IMR-90 (cell line): ENCODE measurements at places on chromosomes 2 and 18. TPM values are rescaled to one million over a fixed set of nuclear protein-coding genes. Genes with fewer than 3 reads are reported as not detected.

DNA sequence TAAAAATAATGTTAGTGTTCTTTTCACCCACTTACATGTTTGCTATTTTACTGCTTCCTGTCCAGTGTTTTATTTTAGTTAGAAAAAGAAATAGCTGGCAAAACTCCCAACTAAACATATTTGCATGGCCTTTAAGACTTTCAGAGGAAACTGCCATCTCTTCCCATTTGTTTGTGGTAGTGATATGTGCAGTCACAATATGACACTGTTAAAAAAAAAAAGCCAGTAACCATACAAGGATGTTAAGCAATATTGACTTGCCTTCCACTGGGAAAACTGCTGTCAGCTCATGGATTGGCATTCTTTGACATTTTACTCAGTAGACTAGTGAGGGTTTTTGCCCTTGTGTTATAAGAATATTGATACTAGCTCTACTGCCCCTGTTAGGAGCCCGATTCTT, 29.1 kb downstream of the XIRP2 start:
- H3K27ac ChIP-seq = no peak overlapping the region
- H3K36me3 ChIP-seq = no peaks in the 10 kb centered on the region
- H3K4me3 ChIP-seq = no peak overlapping the region
- no peaks in the 10 kb centered on the region for H3K4me1 ChIP-seq

GRCh38 chr2:227150222-227150936, 13.6 kb downstream of the COL4A4 start:
- H3K4me1 ChIP-seq = no peaks in the 10 kb centered on the region
- no peak overlapping the region for H3K4me3 ChIP-seq
- no peaks in the 10 kb centered on the region for H3K36me3 ChIP-seq
- H3K27ac ChIP-seq = no peak overlapping the region
- no peak for DNase-seq

DNA sequence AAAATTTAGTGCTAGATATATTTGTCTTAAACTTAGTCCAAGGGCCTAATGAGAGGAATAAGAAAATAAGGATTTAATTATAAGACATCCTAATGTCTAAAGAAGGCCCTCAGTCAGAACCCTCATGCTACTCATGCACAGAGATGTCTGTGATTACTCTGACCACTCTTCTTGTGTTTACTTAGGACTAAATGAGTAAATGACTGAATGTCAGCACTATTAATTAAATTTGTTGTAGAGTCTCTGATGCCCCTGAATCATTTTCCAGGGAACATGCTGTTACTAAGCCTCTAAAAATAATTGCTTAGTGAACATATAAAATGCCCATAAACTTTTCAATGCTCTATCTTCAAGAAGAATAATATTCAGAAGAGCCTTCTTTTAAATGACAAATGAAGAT, 32.4 kb downstream of the GULP1 start:
- H3K27me3 ChIP-seq = no peaks in the 10 kb centered on the region
- no peaks in the 10 kb centered on the region for H3K36me3 ChIP-seq
- DNase-seq = no peak
- no peak overlapping the region; the same call in 1 of the 2 replicates for H3K27ac ChIP-seq

DNA sequence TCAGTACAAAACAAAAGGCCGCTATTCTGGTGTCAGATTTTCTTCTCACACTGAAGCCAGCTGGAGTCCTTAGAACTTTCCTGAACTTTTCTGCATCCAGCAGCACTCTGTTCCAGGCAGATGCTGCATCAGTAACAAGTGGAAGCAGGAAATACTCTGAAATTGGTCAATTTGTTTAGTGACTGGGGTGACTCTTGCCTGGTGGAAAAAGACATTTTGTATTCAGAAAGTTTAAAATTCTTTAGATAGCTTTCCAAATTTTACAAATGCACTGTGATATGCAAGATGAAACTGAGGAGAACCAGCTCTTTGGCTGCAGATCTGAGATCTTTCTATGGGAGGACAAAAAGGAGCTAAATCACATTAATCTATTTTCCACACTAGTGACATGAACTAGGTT, 385.7 kb downstream of the NRXN1 start:
- no peaks in the 10 kb centered on the region for H3K4me1 ChIP-seq
- no peaks in the 10 kb centered on the region for H3K27me3 ChIP-seq
- H3K36me3 ChIP-seq = no peaks in the 10 kb centered on the region
- no peak for DNase-seq
- no peak overlapping the region for H3K27ac ChIP-seq

DNA sequence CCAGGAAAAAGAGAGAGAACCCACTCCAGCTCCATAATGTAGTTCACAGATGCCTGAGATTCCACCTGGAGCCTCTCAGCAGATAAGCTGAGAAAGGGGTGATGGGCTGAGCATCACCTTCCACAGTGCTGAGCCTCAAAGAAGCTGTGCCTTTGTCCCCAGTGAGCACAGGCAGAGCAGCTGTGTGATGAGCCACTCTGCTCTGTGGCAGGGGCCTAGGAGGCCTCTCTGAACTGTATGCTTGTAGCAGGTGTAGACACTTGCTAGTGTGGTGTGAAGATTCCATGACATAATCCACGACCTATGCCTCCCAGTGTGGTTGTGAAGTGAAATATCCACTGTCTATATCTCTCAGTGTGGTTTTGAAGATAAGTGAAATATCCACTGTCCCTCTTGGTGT, 70.4 kb upstream of the MGAT4A start:
- no peaks in the 10 kb centered on the region for H3K36me3 ChIP-seq
- no peak overlapping the region for H3K4me3 ChIP-seq
- DNase-seq = no peak

DNA sequence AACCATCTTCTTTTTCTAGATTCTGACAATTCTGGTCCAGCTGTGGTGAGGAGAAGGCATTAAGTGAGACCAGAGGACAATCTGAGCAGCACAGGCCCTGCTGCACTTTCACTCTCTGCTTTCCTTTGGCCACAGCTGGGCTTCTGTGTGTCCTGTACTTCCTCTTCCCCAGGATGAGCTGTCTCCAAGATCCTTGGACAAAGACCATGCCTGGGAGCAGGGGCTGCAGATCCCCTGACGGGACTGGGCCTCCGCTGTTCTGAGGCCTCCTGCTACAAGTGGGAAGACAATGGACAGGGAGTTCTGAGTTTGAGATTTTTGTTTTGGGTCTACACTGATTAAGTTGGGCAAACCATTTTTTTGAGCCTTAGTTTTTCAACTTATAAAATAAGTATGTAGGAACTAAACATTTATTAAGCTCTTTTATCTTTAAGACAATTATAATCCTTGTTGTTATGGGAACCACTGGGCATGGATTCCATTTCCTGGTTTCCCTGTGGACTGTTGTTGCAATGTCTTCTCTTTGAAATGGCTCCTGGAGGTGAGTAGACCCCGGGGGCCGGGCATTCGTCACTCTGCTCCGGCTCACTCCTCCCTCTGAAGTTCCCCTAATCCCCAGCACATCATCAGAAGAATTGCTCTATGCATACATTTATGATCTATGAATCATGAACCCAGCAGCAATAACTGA, 266.6 kb downstream of the ACTR3 start:
- H3K4me1 ChIP-seq = no peaks in the 10 kb centered on the region
- DNase-seq = no peak
- no peak overlapping the region for H3K4me3 ChIP-seq
- H3K36me3 ChIP-seq = no peaks in the 10 kb centered on the region
- H3K27ac ChIP-seq = no peak overlapping the region

DNA sequence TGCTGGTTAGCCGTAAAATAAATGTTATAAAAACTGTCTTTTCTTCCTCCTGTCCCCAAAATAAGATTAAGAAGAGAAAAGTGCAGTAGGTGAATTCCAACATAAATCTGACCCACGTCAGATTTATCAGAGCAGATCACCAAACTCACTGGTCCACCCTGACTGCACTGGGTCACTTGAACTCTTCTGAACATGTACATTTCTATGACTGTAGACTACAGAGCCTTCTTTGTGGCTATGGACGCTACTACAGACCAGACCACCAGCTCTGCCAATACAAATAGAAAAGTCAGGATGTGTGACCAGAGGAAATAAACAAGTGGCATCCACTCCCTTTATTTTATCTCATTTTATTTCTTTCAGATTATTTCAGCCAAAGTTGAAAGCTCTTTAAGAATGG, 11.6 kb downstream of the DSG2 start:
- H3K4me1 ChIP-seq = no peaks in the 10 kb centered on the region
- H3K4me3 ChIP-seq = no peak overlapping the region
- H3K27ac ChIP-seq = no peak overlapping the region
- H3K27me3 ChIP-seq = no peaks in the 10 kb centered on the region
- H3K36me3 ChIP-seq = no peaks in the 10 kb centered on the region

GRCh38 chr2:32003791-32004190, 7.0 kb downstream of the MEMO1 start:
- no peaks in the 10 kb centered on the region for H3K36me3 ChIP-seq
- H3K27ac ChIP-seq = no peak overlapping the region
- no peak overlapping the region for H3K4me3 ChIP-seq
- no peak for DNase-seq
- H3K27me3 ChIP-seq = no peaks in the 10 kb centered on the region
- peaks cover 5% of the 10 kb centered on the region for H3K4me1 ChIP-seq

- no peak overlapping the region for H3K27ac ChIP-seq
- DNase-seq = no peak
- no peaks in the 10 kb centered on the region for H3K36me3 ChIP-seq
- H3K4me1 ChIP-seq = no peaks in the 10 kb centered on the region
- no peaks in the 10 kb centered on the region for H3K27me3 ChIP-seq
- H3K4me3 ChIP-seq = no peak overlapping the region
Observed at GRCh38 chr18:44508474-44508873, 172.2 kb upstream of the SETBP1 start.

DNA sequence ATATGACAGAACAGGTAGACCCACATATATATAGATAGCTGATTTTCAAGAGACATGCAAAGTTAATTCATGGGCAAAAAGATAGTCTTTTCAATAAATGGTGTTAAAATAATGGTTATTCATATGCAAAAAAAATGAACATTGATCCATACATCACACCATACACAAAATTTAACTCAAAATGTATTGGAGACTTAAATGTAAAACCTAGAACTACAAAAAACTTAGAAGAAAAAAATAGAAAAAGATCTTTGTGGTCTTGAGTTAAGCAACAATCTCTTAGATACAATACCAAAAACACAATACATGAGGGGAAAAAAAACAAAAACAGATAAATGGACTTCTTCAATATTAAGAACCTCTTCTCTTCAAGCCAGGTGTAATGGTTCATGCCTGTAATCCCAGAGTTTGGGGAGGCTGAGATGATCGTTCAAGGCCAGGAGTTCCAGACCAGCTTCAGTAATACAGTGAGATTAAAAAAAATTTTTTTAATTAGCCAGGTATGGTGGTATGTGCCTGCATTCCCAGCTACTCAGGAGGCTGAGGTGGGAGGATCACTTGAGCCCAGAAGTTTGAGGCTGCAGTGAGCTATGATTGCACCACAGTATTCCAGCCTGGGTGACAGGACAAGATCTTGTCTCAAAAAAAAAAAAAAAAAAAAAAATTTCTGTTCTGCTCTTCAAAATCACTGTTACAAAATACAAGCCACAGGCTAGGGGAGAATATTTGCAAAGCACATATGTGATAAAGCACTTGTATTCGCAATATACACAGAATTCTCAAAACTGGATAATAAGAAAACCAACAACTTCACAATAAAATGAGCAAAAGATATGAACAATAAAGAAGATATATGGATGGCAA, 32.7 kb upstream of the MYCN start:
- no peaks in the 10 kb centered on the region for H3K27me3 ChIP-seq
- no peak overlapping the region for H3K4me3 ChIP-seq
- H3K27ac ChIP-seq = no peak overlapping the region
- no peaks in the 10 kb centered on the region for H3K4me1 ChIP-seq
- H3K36me3 ChIP-seq = no peaks in the 10 kb centered on the region
- no peak for DNase-seq

DNA sequence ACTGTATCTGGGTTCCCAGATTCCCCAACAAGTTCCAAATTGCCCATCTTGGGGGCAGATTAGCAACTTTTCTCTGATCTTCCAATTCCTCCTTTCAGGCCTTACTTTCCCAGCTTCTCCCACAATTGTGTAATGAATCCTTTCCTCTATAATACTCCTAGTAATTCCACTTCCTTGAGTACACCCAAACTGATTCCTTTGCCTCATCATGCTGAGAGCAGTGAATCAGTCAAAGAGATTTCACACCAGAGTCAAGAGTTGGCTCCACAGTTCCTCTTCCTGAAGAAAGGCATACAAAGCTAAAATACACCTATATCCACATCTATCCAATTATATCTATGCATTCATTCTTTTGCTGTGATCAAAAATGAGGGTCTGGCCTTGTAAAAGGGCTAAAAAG, 28.6 kb upstream of the DAPL1 start:
- no peaks in the 10 kb centered on the region for H3K4me1 ChIP-seq
- H3K27ac ChIP-seq = no peak overlapping the region
- DNase-seq = no peak
- no peak overlapping the region for H3K4me3 ChIP-seq
- no peaks in the 10 kb centered on the region for H3K36me3 ChIP-seq

- H3K27ac ChIP-seq = no peak overlapping the region
- no peaks in the 10 kb centered on the region for H3K36me3 ChIP-seq
- H3K27me3 ChIP-seq = peaks cover 6% of the 10 kb centered on the region
- DNase-seq = peak; percentile 0
- no peaks in the 10 kb centered on the region for H3K4me1 ChIP-seq
- H3K4me3 ChIP-seq = no peak overlapping the region
Observed at GRCh38 chr2:136065384-136065783, 52.6 kb downstream of the CXCR4 start.

DNA sequence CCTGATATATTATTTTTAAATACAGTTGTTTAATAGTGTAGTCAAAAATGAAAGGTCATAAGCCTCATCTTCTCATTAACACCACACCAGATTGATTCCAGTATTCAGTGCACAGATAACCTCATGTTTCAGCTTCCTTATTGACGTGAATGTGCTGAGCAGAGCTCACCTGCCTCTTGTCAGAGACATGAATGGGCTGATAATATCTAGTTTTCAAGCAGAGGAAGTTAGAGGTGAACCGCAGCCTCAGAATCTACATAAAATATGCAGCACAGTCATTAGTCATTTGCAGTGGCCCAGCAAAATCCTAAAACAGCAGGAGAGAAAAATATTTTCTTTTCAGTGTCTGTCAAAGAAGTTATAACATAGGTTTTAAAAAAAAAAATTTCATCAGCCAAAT, 216.2 kb downstream of the GBX2 start:
- no peaks in the 10 kb centered on the region for H3K36me3 ChIP-seq
- H3K4me1 ChIP-seq = no peaks in the 10 kb centered on the region
- no peaks in the 10 kb centered on the region for H3K27me3 ChIP-seq
- no peak overlapping the region for H3K27ac ChIP-seq
- no peak overlapping the region for H3K4me3 ChIP-seq

GRCh38 chr2:24245986-24246776, 71.3 kb downstream of the FAM228A start:
- H3K4me3 ChIP-seq = no peak overlapping the region
- H3K27ac ChIP-seq = no peak overlapping the region
- DNase-seq = peak; percentile 59
- H3K27me3 ChIP-seq = no peaks in the 10 kb centered on the region
- H3K4me1 ChIP-seq = peaks cover 2% of the 10 kb centered on the region; the same call in 1 of the 2 replicates

DYSF gene
- under 0.01 and 0.18 TPM in 2 replicates for total RNA-seq

MAP3K19 gene
- not detected in 2 replicates for total RNA-seq

D2HGDH gene
- total RNA-seq = 6.3 and 8.3 TPM in 2 replicates

PDCD1 gene
- total RNA-seq = not detected in 2 replicates

VWA3B gene
- not detected in 2 replicates for total RNA-seq

SAG gene
- not detected in 2 replicates for total RNA-seq

DNAH7 gene
- 0.28 and 0.36 TPM in 2 replicates for total RNA-seq

IL36B gene
- total RNA-seq = not detected in 2 replicates
